Spinal cord (tissue), 10 donors: ENCODE measurements at places on chromosomes 13 and 19. TPM values are rescaled to one million over a fixed set of nuclear protein-coding genes. Genes with fewer than 3 reads are reported as not detected.
A peak's percentile ranks its signal among the peaks of the same experiment; 100 is the strongest.

The PCP2 gene
- not detected for polyA plus RNA-seq

DNA sequence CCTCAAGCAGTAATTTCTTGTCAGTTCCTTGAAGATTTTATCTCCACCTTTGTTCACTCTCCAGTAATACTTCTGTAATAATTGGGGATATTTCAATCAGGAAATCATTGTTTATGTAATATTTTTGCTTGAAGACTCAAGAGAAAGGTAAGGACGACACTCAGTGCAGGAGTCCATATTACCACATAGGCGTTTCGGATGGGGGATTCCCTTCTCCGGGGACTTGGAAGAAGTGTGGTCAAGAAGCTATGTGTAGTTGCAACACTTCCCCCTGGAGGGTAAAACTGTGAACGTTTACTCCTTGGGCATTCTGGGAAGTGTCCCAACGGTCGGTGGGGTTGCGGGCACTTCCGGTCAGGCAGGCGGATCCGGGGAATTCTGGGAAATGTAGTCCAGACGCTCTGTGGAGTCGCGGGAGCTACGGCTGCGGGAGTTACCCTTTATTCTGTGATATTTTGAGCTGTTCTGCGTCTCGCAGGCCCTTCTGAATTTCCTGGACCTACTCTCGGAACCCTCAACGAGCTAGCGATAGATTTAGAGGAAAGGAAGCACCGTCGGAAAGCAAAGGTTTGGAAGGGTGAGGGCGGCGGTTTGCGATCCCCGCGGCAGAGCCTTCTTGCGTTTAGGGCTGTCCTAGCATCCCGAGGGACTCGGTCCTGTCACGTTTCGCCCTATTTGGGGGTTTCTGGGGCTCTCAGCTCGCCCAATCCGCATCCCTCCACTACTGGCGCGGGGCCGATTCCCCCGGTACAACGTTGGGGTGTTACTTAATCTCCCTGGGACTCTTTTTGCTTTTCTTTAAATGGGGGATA, at the start of gene ZNF221:
TSS of gene ZNF221 (plus strand) at position 395 of the 812 bp plus-strand sequence. CDS start 11,499 bp downstream, outside the sequence.
- DNase-seq, result peak; percentile 92

DNA sequence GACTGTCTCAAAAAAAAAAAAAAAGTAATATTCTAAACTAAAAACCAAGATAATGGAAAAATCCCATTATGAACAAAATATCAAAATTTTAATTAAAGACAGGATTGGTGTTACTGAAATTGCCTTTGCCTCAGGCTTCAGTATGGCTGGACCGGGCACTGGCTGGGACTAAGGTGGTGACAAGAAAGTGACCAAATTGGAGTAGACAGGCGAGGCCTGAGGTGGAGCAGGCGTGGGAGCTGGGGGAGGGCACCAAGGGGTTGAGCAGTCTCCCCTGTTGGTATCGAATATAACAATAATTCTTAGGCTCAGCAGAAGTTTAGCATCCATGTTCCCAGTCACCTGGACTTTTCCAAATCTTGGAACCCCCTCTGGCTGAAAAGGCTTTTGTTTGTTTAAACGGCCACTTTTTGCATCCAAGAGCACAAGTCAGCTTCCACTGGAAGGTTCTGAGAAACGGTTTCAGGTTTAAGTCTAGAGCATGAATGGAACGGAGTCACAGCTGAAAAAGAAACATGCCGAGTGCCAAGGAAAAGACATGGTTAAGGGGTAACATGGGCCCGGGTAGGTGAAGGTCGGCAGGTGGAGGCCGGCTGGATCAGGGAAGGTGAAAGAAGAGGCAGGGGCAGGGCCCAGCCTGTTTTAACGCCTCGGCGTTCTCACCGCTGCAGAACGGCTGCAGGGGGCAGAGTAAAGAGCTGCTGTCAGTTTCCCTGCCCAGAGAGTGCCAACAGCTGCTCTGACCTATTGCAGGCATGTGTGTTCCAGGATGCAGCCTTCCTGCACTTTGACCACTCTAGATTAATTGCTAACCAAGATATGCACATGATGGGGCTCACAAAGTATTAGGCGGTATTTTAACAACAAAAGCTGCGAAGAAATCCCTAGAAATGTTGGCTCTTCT, 104.4 kb downstream of the TM9SF2 start:
- DNase-seq, result no peak

DNA sequence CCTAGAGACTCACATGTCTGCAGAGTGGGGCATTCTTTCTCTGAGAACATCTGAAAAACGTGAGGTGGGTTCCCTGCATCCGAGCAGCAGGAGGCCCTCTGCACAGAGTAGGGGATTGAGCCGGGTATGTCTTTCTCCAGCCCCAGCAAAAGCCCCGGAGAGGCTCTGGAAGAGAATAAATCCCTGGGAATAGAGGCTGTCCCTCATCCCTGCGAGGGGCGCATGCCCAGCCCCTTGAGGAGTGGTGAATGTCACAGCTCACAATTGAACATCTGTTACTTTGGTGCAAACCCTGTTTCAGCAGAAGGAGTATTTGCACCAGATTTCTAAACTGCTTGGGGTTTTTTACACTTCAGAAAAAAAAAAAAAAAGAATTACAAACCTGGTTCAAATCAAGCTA, 164.6 kb downstream of the FGF14 start:
- DNase-seq, result no peak

DNA sequence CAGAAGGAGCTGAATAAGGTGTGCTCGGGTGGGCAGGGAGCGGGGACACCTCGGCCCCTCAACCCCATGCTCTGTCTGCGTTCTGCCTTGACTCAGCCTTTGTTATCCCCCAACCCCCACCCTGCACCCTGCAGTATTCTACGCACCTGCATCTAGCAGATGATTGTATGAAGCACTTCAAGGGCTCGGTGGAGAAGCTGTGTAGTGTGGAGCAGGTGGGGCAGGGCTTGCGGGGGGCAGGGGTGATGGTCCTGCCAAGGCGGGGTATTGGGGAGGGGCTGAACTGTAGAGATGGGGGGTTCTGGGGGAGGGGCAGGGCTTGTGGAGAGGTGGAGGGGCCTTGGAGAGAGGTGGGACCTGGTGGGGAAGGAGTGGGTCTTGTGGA, 6.1 kb downstream of the STXBP2 start:
- no peak for DNase-seq

DNA sequence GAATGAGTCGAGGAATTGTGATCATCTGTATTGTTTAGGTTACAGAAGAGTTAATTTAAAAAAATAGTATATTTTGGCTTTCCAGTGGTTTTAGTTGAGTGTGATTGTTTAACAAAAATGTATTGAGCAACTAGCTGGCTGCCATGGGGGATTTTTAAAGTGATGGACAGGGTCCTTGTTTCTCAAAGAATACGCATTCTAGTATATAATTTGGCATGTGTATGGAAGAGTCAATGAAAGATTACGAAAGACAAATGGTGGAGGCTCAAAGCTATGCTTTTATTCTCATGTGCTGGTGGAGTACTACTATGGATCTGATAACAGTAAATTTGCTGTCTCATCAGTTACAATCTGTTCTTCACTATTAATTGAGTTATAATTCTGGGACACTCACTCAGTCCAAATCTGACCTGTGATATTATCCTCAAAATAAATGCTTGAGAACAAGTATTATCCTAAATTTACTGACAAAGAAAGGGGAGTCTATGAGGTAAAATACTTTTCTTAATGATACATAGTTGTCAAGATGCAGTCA, 240.0 kb downstream of the GPC6 start:
- no peak for DNase-seq

GRCh38 chr13:99404005-99404755, 97.0 kb upstream of the GPR183 start:
- DNase-seq, result no peak

- no peak for DNase-seq
Measured at GRCh38 chr19:5042556-5042955, 73.6 kb downstream of the KDM4B start.

GRCh38 chr13:35812736-35813135, 318.4 kb downstream of the DCLK1 start:
- DNase-seq, result no peak
